Pons (tissue), 1 donor: ENCODE measurements at places on chromosomes 5 and 9.

DNA sequence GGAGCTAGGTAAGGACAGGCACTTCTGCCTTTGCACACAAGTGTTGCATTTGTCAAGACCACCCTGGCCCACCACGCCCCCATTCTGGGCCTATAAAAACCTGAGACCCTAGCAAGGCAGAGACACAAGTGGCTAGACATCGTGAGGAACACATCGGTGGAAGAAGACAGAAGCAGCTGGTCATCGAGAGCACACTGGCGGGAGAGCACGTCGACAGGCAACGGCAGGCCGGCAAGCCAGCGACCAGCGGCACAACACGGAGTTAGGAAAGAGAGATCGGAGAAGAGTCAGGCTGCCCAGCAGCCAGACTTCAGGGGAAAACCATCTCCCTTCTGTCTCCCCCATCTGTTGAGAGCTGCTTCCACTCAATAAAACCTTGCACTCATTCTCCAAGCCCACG is 76.1 kb downstream of the HRH2 start:
- no peak for DNase-seq

DNA sequence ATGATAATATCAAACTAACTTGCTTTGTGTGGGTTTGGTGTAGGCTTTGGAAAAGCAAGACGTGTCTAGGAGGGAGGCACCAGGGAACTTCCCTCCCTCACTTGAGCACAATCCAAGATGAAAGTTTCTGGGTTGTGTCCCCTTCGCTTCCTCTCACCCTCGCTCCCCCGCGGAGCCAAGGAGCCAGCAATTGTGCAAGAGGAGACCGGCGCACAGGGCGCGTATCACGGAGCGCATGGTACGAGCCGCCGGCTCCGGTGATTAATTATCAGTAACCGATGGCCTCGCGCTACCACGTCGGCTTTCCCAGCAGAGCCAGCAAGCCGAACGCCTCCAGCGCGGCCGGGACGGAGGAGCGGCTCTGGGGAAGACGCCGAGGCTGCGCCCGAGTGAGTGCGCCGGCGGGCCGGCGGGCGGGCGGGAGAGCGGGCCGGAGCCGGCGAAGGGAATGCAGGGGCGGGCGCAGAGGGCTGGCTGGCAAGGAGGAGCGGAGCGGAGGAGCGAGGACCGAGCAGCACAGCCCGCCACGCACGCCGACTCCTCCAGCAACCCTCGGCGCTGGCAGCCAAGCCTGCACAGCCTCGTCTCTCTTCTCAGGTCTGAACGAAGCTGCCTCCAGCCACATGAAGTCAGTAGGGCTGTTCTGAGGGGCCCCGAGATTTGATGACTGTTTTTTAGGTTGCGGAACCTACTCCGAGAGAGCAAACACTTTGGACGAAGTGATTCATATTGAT is 143.6 kb downstream of the BNC2 start:
- DNase-seq, result peak; percentile 39

DNA sequence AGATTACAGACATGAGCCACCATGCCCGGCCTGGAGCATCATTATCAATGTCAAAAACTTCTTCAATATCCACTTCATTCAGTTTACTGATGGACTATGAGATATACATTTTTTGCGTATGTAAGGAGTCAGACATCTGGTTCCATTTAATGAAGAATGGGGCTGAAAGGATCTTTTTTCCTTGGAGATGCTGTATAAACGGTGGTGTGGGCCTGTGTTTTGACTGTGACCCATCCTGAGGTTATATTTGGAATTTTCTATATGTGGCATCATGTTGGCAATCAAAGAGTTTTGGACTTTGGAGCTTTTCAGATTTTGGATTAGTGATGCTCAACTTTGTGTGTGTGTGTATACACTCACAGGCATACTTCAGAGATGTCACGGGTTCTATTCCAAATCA is 85.7 kb upstream of the FBXL17 start:
- no peak for DNase-seq

- peak; percentile 76 for DNase-seq
These were observed 17.7 kb downstream of the RFESD start for GRCh38 chr5:95664204-95664786.

- DNase-seq, result no peak
These were observed 131.7 kb downstream of the ADGRV1 start for GRCh38 chr5:90690307-90690706.

- DNase-seq, result no peak
These were observed 76.0 kb upstream of the RNU6ATAC start for GRCh38 chr9:134240361-134240760.

GRCh38 chr9:25850803-25851202 is 172.6 kb upstream of the TUSC1 start:
- no peak for DNase-seq

GRCh38 chr5:176473335-176474006 is 25.3 kb downstream of the FAF2 start:
- DNase-seq, result no peak

DNA sequence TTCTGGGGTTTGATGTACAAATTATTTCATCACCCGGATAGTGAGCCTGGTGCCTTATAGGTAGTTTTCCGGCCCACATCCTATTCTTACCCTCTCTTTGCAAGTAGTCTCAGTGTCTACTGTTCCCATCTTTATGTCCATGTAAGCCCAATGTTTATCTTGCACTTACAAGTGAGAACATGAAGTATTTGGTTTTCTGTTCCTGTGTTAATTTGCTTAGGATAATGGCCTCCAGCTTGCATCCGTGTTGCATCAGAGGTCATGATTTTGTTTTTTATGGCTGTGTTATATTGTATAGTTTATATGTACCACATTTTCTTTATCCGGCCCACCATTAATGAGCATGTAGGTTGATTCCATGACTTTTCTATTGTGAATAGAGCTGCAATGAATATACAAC is 136.5 kb downstream of the PRR16 start:
- no peak for DNase-seq

DNA sequence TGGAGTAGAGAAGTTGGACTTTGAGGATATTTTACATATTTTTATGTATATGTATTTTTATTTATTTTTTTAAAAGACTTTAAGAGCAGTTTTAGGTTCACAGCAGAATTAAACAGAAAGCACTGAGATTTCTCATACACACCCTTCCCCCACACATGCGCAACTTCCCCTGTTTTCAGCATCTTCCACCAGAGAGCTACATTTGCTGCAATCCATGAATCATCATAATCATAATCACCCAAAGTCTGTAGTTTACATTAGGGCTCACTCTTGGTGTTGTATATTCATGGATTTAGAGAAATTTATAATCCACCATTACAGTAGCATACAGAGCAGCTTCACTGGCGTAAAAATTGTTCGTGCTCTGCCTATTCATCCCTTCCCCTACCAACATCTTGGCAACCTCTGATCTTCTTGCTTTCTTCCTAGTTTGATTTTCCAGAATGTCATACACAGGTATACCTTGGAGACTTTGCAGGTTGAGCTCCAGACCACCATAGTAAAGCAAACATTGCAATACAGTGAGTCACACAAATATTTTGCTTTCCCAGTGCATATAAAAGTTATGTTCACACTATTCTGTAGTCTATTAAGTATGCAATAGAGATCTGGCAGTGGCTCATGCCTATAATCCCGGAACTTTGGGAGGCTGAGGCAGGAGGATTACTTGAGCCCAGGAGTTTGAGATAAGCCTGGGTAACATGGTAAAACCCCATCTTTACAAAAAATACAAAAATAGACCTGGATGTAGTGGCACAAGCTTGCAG is 9.6 kb upstream of the CCDC171 start:
- DNase-seq, result no peak

DNA sequence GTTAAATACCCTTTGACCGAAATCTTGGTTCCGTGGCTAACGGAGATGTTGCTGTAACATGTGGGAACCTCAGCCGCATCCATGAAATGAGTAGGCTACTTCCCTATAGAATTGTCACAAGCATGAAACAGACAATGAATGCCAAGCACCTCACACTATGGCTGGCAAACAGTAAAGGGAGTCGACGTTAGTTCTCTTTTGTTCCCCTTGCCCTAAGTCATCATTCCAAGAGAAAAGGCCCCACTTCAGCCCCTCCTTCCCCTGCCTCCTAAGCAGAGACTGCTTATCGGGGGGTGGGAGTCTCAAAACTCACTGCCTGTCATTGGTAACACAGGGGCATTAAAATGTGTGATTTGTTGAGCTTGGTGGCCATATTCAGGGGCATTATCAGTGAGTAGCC is 159.6 kb downstream of the MAPKAP1 start:
- DNase-seq, result no peak

GRCh38 chr9:132441404-132441803 is 31.4 kb downstream of the CFAP77 start:
- DNase-seq, result no peak

DNA sequence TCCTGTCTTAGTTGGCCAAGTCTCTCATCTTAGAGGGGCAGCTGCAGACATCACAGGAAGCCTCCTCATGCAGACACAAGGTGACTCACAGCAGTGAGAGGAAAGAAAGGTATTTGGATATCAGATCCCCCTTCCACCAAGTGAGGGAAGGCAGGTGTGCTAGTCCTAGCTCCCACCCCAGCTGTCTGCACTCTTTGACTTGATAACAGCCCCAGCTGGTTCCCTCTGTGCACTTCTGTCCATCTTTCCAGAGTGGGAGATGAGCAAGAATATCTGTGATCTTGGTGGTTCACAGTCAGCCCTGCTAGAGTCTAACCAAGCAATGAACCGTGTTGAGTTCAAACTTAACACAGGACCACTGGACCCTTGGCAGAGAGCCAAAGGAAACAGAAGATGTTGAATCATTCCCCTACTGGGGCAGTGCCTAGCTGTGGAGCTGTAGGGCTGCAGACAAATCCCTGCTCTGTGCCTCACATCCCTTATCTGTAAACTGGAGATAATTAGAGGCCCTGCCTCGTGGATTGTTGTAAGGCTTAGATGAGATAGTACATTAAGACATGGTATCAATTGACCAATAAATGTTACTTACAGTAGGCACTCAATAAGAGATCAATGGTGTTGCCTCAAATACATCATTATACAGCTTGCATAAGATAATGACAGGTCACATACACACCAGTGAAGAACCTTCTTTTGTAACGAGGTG is 39.1 kb downstream of the SH3RF2 start:
- no peak for DNase-seq

DNA sequence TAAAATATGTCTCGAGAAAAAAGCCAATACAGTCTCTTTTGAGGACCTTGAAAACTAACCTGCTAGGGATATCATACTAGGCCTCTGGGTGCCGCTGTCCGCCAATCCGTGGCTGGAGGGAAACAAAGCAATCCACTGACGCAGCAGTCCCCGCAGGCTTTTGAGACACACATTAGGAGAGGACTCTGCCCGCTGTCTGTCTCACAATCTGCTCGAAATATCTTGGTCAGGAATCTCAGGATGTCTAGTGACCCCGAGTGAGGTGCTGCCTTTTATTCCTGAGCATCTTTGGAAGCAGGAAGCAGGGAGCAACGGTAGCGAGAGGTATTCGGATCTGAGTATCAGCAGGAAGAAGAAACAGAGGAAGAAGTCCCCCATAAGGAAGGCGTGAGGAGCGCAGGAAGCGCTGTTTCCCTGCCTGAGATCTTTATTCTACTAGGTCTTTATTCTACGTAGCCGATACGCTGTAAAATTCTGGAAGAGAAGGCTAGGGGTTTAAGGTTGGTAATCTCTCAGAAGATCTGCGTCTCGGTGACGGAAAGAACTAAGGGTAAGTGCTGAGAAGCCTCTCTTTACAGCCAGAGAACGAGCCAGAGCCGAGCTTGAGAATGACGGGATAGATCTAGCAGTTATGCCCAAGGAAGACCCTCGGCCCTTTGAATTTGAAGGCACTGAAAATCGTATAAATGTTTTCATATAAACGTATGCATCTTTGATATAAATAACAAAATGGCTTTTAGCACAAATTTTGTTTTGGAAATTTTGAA is 4.0 kb upstream of the PCDHGA1 start:
- DNase-seq, result peak; percentile 62

- no peak for DNase-seq
These were observed 42.4 kb downstream of the HK3 start for GRCh38 chr5:176856746-176857145.

GRCh38 chr5:11164531-11165294 is 403.7 kb upstream of the DAP start:
- peak; percentile 90 for DNase-seq

- no peak for DNase-seq
These were observed 66.5 kb upstream of the STC2 start for GRCh38 chr5:173394701-173395100.

- DNase-seq, result peak; percentile 26
These were observed 939.7 kb downstream of the NR2F1-AS1 start for GRCh38 chr5:92641031-92641962.

DNA sequence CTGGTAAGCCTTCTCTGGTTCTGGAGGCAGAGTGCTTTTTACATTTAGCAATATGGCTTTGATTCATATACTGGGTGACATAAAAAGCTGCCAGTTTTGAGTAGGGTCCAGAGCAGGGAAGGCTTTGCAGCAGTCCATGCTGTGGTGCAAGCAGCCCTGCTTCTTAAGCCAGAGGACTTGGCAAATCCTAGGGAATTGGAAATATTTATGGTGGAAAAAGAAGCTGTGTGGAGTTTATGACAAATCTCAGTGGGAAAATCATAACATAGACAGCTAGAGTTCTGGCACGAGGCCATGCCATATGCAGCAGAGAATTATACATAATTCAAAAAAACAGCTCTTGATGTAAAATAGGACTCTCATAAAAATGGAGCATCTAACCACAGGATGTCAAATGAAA is 536.4 kb downstream of the RASEF start:
- DNase-seq, result no peak

GRCh38 chr5:169933616-169934015 is 46.7 kb downstream of the INSYN2B start:
- no peak for DNase-seq

DNA sequence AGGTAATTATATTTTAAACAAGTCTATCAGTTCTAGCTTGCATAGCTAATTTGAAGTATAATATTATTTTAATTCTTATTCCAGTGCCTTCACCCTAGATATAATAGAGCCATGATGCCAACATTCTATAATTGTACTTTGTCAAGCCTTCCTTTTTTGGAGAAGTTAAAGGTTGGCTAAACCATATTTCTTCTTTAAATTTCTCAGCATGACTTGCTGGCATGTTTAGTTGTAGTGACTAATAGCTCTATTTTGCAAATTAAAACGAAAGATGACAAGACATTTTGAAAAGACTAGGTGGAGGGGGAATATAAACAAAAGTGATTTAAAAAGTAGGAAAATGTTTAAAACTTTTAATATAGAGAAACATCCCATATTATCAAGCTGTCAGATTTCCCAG is 400.7 kb downstream of the PSAT1 start:
- DNase-seq, result no peak

DNA sequence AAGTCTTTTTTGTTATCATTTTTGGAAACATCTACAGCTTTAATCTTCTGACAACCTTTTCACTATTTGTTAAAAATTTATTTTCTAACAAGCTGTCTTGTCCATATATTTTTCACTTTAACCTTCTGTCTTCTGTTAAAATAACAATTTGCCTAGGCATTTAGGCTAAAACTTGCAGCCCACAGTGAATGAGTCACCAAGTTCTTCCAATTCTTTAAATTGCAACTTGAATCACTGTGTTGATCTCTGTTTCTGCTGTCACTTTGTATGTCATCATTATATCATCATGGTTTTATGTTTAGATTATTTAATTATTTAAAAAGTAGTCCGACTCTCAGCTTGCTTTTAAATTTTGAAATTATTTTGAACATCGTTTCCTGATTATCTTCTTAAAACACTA is 473.8 kb upstream of the PTPRD start:
- DNase-seq, result no peak

- DNase-seq, result no peak
These were observed 43.1 kb downstream of the POLR1E start for GRCh38 chr9:37528652-37529471.
